ENCODE measurements at places on chromosomes 13 and 19.
A peak's percentile ranks its signal among the peaks of the same experiment; 100 is the strongest.

DNA sequence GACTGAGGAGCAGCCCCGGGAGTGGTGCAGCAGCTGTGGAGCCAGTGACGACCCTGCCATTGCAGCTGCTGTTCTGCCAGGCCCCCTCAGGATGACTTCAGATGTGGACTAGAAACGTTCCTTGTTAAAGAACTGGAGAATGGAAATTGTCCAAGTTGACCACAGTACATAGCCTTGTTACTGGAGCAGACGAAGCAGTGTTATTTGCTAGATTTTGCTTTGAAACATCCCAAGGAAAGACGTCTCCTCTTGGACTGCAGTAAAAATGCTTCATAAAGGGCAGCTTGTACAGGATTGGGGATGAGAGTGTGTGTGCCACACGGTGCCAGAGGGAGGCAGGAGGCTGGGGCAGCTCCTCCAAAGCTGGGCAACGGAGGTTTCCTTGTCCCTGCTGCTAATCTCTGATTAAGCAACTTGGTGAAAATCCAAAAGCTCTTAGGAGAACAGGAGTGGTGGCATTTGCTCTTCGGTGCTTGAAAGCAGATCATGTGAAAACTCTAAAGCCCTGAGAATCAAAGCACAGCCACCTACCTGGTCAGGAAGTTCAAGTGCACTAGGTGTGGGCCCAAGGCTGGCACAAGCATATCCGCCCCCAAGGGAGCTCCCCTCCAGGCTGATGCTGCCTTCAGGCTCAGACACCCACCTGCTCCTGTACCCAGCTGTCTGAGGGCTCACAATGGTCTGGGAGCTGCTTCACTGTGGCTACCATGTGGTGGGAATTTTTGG, 34.5 kb downstream of the SHISA2 start:
- DNase-seq = no peak

GRCh38 chr13:42849200-42849599, 67.8 kb downstream of the FAM216B start:
- DNase-seq = no peak

DNA sequence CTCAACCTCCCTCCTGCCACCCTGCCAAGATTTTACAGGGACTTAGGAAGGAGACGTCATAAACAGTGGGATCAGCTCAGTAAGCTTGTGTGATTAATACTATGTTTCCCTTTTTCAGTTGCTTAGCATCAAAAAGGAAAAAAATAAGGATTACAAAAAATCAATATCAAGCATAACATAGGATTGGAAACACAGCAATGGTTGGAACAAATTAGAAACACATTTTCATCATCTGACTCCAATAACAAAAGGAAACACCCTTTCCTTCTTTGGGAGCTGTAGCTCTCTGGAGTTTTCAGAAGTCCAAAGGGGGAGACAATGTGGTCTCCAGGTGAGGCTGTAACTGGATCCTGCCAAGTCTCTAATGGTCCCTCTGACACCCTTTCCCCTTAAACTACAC, 233.4 kb downstream of the B3GLCT start:
- no peak for DNase-seq

GRCh38 chr13:101258071-101258470, 158.2 kb downstream of the NALCN start:
- peak; percentile 76 for DNase-seq

DNA sequence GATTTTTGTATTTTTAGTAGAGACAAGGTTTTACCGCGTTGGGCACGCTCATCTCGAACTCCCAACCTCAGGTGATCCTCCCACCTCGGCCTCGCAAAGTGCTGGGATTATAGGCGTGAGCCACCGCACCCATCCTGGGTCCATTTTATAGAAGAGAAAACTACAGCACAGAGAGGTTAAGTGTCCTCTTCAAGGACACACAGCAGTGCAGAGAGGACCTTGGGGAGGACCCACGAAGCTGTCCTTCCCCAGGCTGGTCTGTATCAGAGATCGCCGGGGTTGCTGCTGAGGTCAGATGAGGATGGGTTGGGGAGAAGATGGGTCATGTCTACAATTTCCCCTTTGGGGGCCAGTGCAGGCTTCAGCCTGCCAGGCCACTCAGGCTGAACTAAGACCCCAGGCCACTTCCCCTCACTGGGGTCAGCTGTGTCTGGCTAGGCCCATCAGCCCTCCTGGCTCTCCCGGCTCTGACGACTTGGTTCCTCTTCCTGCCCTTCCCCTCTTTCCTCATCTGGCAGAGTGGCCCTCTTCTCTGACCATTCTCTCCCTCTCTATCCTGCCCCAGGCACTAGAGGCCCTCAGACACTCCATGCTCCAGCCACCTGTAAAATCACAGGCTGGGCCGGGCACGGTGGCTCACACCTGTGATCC, 9.6 kb downstream of the MYO1F start:
- peak; percentile 72 for DNase-seq

- DNase-seq = no peak
Observed at GRCh38 chr13:60139272-60139671, 24.5 kb downstream of the DIAPH3 start.

GRCh38 chr13:78319101-78319627, 284.2 kb downstream of the POU4F1 start:
- DNase-seq = no peak

GRCh38 chr19:41449079-41449864, 6.3 kb downstream of the ERICH4 start:
- peak; percentile 64 for DNase-seq

- no peak for DNase-seq
Observed at GRCh38 chr19:591099-591958, 1.6 kb downstream of the HCN2 start.

GRCh38 chr19:51108805-51109146, 567 bp upstream of the CTU1 start:
- DNase-seq = peak; percentile 37

GRCh38 chr19:40286235-40286970, 1.3 kb upstream of the AKT2 start:
- no peak for DNase-seq

DNA sequence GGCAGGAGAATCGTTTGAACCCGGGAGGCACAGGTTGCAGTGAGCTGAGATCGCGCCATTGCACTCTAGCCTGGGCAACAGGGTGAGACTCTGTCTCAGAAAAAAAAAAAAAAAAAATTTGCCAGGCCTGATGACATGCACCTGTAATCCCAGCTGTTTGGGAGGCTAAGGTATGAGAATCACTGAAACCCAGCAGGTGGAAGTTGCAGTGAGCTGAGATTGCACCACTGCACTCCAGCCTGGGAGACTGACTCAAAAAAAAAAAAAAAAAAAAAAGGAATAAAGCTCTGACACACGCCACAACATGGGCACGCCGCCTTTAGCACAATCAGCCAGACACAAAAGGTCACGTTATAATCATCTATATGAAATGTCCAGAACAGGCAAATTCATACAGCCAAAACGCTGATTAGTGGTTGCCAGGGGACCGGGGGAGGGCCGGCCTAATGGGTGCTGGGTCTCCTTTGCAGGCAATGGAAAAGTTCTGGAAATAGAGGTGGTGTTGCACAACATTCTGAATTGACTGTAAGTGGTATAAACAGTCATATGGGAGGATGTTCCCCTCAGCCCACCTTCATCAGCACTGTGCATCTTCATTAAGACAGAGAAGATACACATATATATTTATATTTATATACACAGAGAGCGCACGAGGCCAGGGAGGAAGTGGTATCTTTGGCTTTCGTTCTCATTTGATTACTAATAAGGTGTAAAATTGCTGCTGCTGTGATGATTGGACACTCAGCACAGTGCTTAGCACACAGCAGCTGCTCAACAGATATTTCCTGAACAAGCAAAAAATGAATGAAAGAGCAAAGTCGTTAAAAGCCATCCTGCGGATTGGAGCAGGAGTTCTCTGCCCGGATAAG, 3.8 kb downstream of the HSPBP1 start:
- DNase-seq = no peak

- DNase-seq = no peak
Observed at GRCh38 chr13:26819046-26819445, 58.5 kb upstream of the GPR12 start.

GRCh38 chr13:71797517-71797916, 69.5 kb downstream of the DACH1 start:
- no peak for DNase-seq

GRCh38 chr13:33003458-33004019, 12.7 kb upstream of the KL start:
- DNase-seq = no peak

DNA sequence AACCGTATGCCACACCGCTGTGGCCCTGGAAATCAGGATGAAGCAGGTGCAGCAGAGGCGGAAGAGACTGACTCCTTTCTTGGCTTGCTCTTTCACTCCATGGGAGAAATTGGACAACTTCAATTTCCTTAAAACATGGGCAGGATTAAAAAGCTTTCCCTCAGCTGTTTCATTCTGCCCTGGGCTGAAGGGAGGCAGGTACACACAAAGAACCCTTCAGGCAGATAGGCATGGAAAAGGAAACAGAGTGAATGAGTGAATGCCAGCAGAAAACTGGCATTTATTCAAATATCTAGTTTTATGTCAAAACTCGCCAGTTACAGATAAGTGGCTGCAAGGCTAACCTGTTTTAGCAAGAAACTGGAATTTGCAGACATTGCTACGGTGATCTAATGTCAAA, 71.0 kb upstream of the SLC15A1 start:
- DNase-seq = no peak

DNA sequence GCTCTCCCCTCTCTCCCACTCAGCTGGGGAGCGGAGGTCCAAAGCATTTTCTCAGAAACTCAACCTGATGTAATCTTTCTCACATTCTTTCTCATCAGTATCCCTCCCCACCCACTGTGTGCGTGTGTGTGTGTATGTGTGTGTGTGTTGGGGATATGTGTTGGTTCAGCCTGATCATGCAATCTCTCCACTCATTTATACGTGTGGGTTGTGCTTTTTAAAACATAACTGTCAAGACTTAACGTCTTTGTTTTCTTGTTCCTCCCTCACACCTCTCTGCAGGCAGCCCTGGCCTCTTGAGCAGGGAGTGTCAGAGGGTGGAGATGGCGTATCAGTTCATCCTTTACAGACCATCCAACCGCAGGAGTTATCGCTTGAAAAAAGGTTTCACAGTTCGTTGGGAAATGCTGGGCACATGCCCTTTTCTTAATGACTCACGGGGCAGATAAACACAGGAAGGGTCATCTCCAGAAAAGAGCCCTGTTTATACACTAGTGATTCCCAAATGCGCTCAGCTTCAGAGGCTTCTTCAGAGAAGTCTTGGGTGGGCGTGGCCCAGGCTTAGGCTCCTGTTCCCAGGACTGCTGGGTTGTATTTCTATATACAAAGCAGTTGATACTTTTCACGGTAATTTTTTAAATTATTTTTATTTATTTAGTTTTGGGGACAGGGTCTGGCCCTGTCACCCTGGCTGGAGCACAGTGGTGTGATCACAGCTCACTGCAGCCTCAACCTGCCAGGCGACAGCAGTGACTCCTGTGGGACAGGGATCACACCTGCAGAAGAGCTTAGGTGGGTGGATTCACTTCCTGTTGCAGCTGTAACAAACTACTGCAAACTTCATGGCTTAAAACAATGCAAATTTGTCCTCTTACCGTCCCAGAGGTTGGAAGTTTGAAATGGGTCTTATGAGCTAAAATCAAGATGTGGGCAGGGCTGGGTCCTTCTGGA, 60.3 kb downstream of the CCDC70 start:
- no peak for DNase-seq

GRCh38 chr13:49314344-49314882, 66.7 kb downstream of the CDADC1 start:
- no peak for DNase-seq

- DNase-seq = peak; percentile 76
Observed at GRCh38 chr19:37551129-37551993, 43.2 kb downstream of the ZNF571 start.

- DNase-seq = no peak
Observed at GRCh38 chr13:39419876-39420275, 183.1 kb downstream of the LHFPL6 start.

- no peak for DNase-seq
Observed at GRCh38 chr19:37979547-37980082, 72.6 kb downstream of the SIPA1L3 start.

DNA sequence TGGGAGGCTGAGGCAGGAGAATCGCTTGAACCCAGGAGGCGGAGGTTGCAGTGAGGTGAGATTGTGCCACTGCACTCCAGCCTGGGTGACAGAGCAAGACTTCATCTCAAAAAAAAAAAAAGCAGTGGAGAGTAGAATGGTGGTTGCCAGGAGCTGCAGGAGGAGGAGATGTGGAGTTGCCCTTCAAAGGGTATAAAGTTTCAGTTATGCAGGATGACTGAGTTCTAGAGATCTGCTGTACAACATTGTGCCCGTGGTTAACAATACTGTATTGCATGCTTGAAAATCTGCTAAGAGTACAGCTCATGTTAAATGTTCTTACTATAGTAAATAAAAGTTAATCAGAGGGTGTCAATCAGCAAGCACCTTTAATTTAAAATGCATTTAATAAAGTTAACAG, 28.4 kb upstream of the LATS2 start:
- DNase-seq = no peak

DNA sequence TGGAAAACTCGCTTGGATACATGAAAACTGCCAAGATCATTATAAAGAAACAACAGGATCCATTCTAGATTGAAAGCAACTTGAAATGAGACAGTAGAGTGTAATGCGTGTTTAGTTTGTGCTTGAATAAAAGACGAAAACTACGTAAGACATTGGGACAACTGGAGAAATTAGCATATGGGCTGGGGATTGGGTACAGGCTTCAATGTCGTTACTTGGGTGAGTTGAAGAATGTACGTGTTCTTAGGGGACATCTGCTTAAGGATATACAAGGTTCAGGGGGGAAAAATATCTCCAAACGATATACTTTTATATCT, 471 bp upstream of the ERVK3-1 start:
- no peak for DNase-seq

DNA sequence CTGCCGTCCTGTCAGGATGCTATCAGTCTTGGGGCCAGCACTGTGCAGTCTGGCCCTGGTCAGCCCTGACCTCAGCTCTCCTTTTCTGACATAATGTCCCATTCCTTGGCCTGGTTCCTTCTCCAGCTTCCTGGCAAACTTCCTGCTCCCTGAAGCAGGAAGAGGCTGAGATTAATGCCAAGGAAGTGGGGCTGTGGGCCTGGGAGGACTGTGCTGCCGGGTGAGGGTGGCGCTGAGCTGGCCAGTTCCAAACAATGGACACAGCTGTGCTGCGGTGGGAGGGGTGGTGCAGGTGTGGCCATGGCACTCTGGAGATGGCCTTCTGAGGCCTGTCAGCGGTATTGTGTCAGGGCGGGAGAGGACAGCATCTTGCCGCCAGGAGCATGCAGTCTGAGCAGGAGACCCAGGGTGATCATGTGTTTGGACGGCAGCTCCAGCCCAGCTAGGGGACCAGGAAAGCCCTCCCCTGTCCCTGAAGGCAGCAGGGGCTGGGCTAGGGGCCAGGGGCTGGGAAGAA, 30.9 kb downstream of the TUBA3C start:
- DNase-seq = no peak

- no peak for DNase-seq
Observed at GRCh38 chr19:49427855-49428546, 2.8 kb downstream of the GFY start.

DNA sequence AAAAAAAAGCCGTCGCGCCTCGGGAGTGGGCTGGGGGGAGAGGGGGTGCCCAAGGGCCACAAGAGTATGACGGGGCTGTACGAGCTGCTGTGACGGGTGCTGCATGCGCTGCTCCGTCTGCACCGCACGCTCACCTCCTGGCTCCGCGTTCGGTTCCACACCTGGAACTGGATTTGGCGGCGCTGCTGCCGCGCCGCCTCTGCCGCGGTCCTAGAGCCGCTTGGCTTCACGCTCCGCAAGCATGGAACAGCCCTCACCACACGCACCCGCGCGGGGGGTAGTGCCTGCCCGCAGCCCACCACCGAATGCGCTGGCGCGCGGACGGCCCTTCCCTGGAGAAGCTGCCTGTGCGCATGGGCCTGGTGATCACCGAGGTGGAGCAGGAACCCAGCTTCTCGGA, 18.8 kb downstream of the C1QTNF9 start:
- DNase-seq = no peak
